Panc1 (cell line): ENCODE measurements at places on chromosomes 5 and 9.

- no peaks in the 10 kb centered on the region for H3K4me1 ChIP-seq
- H3K27ac ChIP-seq: no peak overlapping the region
- DNase-seq: no peak
- H3K4me3 ChIP-seq: no peak overlapping the region
- no peaks in the 10 kb centered on the region for H3K36me3 ChIP-seq
Measured at GRCh38 chr5:115379622-115380344, 83.3 kb upstream of the CCDC112 start.

- H3K27me3 ChIP-seq: no peaks in the 10 kb centered on the region
- H3K4me3 ChIP-seq: no peak overlapping the region
- no peaks in the 10 kb centered on the region for H3K4me1 ChIP-seq
- H3K27ac ChIP-seq: no peak overlapping the region
- DNase-seq: no peak
Measured at GRCh38 chr9:17580119-17580518, 1.3 kb downstream of the SH3GL2 start.

DNA sequence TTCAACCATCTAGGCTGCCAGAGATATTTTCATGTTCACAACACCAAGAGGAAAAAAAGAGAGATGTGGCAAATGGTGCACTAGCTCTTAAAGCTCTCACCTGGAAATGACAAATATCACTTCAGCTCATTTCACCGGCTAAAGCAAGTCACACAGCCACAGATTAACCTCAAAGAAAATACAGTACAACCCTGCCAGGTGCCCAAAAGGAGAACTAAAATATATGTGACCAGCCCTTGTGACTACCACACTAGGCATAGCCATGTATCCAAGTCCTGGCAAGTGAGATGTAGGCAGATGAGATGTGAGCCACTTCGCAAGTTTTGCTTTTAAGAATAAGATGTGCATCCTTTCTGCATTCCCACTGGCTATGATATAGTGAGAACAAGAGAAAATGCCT is 41.4 kb downstream of the AGTPBP1 start:
- no peak overlapping the region for H3K27ac ChIP-seq
- no peaks in the 10 kb centered on the region for H3K4me1 ChIP-seq
- H3K36me3 ChIP-seq: no peaks in the 10 kb centered on the region
- no peak for DNase-seq
- H3K27me3 ChIP-seq: no peaks in the 10 kb centered on the region

DNA sequence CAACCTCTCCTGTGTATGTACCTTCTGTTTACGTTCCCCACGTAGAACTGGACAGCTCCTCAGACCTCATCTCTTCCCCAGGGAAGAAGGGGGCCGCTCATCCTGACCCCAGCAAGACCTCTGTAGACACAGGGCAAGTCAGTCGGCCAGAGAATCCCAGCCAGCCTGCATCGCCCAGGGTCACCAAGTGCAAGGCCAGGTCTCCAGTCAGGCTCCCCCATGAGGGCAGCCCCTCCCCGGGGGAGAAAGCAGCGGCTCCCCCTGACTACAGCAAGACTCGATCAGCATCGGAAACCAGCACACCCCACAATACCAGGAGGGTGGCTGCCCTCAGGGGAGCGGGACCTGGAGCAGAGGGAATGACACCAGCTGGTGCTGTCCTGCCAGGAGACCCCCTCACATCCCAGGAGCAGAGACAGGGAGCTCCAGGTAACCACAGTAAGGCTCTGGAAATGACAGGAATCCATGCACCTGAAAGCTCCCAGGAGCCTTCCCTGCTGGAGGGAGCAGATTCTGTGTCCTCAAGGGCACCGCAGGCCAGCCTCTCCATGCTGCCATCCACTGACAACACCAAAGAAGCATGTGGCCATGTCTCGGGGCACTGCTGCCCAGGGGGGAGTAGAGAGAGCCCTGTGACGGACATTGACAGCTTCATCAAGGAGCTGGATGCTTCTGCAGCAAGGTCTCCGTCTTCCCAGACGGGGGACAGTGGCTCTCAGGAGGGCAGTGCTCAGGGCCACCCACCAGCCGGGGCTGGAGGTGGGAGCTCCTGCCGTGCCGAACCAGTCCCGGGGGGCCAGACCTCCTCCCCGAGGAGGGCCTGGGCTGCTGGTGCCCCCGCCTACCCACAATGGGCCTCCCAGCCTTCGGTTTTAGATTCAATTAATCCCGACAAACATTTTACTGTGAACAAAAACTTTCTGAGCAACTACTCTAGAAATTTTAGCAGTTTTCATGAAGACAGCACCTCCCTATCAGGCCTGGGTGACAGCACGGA is 86.7 kb downstream of the GOLPH3 start:
- H3K27ac ChIP-seq: no peak overlapping the region
- no peak overlapping the region for H3K4me3 ChIP-seq
- no peaks in the 10 kb centered on the region for H3K4me1 ChIP-seq
- no peak for DNase-seq
- H3K36me3 ChIP-seq: no peaks in the 10 kb centered on the region

GRCh38 chr5:79621056-79621455 is 8.8 kb downstream of the TENT2 start:
- peak; percentile 52 for DNase-seq
- peaks cover 42% of the 10 kb centered on the region; the same call in 1 of the 2 replicates for H3K36me3 ChIP-seq
- no peaks in the 10 kb centered on the region for H3K4me1 ChIP-seq
- H3K4me3 ChIP-seq: no peak overlapping the region
- H3K27me3 ChIP-seq: no peaks in the 10 kb centered on the region

GRCh38 chr9:2425676-2426075 is 195.9 kb upstream of the VLDLR start:
- H3K4me3 ChIP-seq: no peak overlapping the region
- DNase-seq: no peak
- no peaks in the 10 kb centered on the region for H3K4me1 ChIP-seq
- H3K27me3 ChIP-seq: no peaks in the 10 kb centered on the region

GRCh38 chr5:131792896-131793295 is 3.9 kb downstream of the FNIP1 start:
- peaks cover 3% of the 10 kb centered on the region for H3K36me3 ChIP-seq
- H3K27me3 ChIP-seq: no peaks in the 10 kb centered on the region
- no peak overlapping the region for H3K4me3 ChIP-seq

DNA sequence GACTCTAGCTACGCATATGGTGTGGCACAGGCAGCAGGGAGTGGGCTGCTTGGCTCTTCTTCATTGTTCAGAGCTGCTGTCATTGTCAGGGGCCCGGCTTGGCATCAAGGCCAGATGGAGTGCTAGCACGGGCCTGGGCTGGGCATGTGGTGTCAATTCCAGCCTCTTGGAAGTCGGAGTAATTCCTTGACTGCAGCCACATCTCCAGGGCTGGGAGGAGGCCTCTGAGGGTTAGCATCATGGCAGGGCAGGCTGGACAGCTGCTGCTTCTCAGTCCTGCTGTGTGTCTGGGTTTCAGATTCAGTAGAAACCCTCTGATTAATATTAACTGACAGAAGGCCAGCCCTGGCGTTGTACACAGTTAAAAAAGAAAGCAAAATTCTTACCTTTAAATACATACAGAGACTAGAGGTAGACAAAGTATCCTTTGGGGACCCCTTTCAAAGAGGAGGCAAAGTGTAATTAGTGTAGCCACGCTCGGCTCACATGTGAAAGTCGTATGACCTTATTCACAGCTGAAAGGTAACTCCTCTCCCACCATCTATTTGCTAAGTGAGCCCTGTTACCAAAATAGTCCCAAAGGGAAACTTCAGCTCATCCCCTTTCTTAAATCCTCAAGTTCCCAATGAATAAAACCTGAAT is 126.4 kb downstream of the DOCK2 start:
- no peaks in the 10 kb centered on the region for H3K36me3 ChIP-seq
- DNase-seq: no peak
- H3K4me1 ChIP-seq: no peaks in the 10 kb centered on the region; the same call in 1 of the 2 replicates
- no peaks in the 10 kb centered on the region for H3K27me3 ChIP-seq

- H3K27me3 ChIP-seq: no peaks in the 10 kb centered on the region
- H3K4me3 ChIP-seq: no peak overlapping the region
- no peaks in the 10 kb centered on the region for H3K36me3 ChIP-seq
Measured at GRCh38 chr9:70049236-70049635, 5.6 kb downstream of the MAMDC2 start.

GRCh38 chr9:115775659-115776058 is 377.9 kb upstream of the PAPPA start:
- H3K36me3 ChIP-seq: no peaks in the 10 kb centered on the region
- no peak for DNase-seq
- no peaks in the 10 kb centered on the region for H3K27me3 ChIP-seq
- no peak overlapping the region for H3K27ac ChIP-seq
- no peak overlapping the region for H3K4me3 ChIP-seq
- no peaks in the 10 kb centered on the region for H3K4me1 ChIP-seq

DNA sequence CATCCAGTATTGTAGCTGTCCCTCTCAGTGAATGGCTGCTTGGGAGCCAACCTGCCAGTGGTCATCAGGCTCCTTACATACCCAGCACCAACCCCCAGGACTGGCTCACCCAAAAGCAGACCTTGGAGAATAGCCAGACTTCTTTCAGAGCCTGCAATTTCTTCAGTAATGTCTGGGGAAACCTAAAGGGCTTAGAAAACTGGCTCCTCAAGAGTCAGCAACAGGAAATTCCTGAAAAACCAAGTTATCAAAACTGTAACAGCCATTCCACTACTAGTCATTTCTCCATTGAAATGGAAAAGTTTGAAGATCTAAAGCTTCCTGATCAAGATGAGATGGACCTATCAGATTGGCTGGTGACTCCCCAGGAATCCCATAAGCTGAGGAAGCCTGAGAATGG is 12.3 kb upstream of the STING1 start:
- no peak overlapping the region for H3K4me3 ChIP-seq
- H3K27ac ChIP-seq: no peak overlapping the region
- H3K27me3 ChIP-seq: no peaks in the 10 kb centered on the region
- H3K4me1 ChIP-seq: peaks cover 8% of the 10 kb centered on the region

- H3K27ac ChIP-seq: no peak overlapping the region
- DNase-seq: no peak
Measured at GRCh38 chr5:88925692-88926490, 42.9 kb upstream of the MEF2C start.

- no peaks in the 10 kb centered on the region for H3K4me1 ChIP-seq
- H3K27ac ChIP-seq: no peak overlapping the region
- H3K4me3 ChIP-seq: no peak overlapping the region
Measured at GRCh38 chr5:160742446-160742845, 109.6 kb downstream of the ATP10B start.

GRCh38 chr5:132760601-132761317 is 13.5 kb downstream of the CCNI2 start:
- H3K27me3 ChIP-seq: no peaks in the 10 kb centered on the region
- DNase-seq: no peak
- H3K27ac ChIP-seq: no peak overlapping the region

DNA sequence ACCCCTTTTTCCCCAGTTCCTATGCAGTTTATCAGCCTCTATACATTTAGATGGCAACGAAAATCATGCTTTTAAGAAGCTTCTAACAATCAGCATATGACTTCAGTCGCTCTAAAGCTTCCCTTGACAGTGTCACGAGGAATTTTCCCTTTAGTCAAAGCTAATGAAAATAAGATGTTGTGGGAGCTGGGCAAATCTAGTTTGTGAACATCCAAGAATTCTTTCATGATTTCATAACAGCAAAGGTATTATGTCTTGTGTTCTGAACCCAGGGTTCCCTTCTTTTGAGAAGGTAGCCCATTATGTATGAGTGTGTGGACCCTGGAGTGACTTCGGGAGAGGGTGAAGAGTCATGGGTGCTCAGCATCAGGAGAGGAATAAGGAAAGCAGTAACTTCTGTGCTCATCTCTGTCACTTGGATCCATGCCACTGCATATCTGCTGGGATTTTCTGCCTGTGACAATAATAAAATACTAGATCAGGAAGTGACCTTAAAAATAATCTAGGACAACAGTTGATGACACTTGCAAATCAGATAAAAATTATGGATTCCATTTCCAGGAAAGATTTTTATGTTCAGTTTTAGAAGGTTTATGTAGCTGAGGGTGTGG is 102.4 kb downstream of the PCSK1 start:
- no peaks in the 10 kb centered on the region for H3K36me3 ChIP-seq
- H3K27me3 ChIP-seq: no peaks in the 10 kb centered on the region
- H3K27ac ChIP-seq: peak overlapping the region; percentile 68

DNA sequence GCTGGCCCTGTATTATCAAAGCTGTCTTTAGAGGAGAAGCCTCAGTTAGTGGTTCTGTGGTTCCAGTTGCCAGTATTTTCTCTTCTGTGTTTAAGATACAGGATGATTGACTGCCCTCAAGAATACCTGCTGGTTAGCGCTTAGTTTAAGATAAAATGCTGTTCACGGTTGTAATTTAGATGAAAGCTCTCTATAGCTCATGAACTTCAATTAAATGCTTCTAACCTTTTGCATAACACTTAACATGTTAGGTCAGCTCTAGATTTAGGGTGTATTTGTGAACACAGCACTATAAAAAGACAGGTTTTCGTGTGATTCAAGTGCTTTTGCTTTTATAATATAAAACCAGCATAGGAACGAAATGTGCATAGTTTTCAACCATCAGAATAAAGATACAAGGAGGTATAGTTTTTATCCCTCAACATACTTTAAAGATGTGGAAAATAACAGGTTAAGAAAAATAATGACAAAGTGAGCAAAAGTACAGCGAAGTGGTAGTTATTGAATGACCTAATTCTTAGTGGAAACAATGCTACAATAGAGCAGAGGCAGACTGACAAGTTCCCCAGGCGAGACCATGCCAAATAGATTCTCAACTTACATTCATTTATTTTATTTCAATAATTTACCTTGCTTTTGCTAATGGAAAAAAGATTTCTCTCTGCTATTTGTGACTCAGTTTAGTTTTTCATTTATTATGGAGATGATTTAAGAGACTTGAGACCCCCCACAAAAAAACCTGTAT is 602.6 kb upstream of the DMAC1 start:
- no peak overlapping the region for H3K4me3 ChIP-seq
- H3K4me1 ChIP-seq: no peaks in the 10 kb centered on the region

DNA sequence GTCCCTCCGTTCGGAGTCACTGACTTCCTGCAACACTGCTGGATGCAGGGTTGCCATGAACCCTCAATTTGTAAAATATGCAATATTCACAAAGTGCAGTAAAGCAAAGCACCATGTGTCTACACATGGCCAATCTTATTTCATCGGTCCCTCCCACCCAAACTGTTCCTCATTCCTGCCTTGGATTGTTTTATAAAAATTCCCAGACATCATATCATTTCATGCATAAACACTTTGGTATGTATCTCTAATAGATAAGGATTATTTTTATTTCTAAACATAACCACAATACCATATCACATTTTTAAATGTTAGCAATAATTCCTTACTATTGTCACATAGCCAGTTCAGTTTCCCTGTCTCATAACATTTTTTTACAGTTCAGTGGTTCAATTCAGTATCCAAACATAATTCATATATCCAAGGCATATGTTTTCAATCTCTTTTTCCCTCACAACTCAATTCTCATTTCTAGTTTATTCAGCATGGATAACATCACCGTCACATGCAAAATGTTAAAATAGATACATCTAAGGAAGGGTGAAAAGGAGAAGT is 82.0 kb upstream of the PCAT7 start:
- DNase-seq: no peak
- H3K4me1 ChIP-seq: no peaks in the 10 kb centered on the region
- H3K27ac ChIP-seq: no peak overlapping the region
- no peaks in the 10 kb centered on the region for H3K36me3 ChIP-seq
- H3K4me3 ChIP-seq: no peak overlapping the region
